ENCODE measurements at places on chromosomes 11 and 22.

- no peak for DNase-seq
Observed at GRCh38 chr11:128642571-128642970, 51.3 kb upstream of the FLI1 start.

GRCh38 chr22:25353516-25354445 lies 134.3 kb downstream of the CRYBB2 start:
- no peak for DNase-seq

DNA sequence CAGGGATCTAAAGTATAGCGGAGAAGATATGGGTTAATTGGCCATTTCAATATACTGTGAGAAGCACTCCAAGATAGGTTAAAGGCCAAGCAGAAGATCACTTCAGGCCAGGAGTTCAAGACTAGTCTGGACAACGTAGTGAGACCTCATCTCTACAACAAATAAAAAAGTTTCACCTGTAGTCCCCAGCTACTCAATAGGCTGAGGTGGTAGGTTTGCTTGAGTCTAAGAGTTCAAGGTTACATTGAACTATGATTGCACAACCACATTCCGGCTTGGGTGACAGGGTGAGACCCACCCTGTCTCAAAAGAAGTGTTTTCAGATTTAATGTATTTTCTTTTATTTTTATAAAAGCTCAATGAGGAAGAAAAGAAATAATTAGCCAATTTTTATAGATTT lies 25.4 kb downstream of the PATL1 start:
- no peak for DNase-seq

GRCh38 chr11:121153472-121153871 lies 52.4 kb downstream of the TECTA start:
- peak; percentile 26 for DNase-seq

GRCh38 chr11:13277768-13278608 lies at the start of gene BMAL1:
TSS of gene BMAL1 (plus strand) at chr11:13277790. CDS start at chr11:13354309, 76,519 bp downstream.
- peak; percentile 44 for DNase-seq
